NCI-H524 treated with DMSO at 0.1 percent for 48 hours (cell line): ENCODE measurements at places on chromosomes 6 and 20.

DNA sequence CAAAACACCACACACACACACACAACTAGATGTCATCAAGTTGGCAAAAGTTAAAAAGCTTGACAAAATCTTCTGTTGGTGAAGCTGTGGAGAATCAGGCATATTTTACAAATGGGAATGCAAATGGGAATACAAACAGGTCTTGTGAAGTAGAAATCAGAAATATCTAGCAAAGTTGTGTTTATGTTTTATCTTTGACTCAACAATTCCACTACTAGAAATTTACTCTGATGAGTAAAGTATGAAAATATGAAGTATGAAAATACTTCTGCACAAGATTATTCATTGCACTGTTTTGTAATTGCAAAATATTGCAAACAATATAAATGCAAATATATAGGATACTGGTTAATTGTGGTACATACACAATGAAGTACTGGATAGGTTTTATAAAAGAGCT is 1166.0 kb upstream of the GJE1 start:
- DNase-seq = no peak

- peak; percentile 16 for DNase-seq
Observed at GRCh38 chr6:151240791-151241642, 1.2 kb downstream of the AKAP12 start.

DNA sequence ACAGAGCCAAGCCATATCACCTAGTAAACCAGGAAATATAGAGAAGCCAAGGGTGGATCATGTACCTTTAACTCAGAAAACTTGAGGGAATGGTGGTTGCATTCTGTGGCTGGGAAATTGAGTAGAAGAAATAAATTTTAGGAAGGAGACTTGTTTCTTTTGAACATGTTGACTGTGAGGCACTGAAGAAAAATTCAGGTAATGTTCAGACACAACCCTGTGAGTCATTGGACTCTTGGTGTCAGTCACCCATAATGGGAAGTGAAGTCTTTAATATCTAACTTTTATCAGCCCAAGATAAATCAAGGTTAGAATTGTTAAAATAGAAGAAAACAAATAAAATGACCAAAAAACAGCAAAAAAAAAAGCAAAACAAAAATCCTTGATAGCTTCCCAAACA is 98.8 kb upstream of the GRIK2 start:
- no peak for DNase-seq

DNA sequence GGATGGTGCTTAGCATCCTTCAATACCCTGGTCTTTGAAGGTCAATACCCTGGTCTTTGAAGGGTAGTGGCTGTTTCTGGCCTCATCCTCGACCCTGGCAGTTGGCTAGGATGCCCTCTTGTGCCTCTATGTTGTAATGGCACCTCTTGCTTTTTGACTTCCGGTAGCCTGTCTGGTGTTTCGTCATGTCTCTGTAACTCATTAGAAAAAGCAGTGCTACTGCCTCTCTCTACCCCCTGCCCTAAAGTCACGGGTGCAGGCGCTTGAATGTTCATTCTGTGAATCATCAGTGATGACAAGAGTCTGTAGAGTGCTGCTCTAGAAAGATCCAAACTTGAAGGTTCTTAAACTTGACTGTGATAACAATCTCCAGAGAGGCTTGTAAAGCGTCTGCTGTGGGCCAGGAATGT is 28.3 kb downstream of the RSPO4 start:
- DNase-seq = no peak

DNA sequence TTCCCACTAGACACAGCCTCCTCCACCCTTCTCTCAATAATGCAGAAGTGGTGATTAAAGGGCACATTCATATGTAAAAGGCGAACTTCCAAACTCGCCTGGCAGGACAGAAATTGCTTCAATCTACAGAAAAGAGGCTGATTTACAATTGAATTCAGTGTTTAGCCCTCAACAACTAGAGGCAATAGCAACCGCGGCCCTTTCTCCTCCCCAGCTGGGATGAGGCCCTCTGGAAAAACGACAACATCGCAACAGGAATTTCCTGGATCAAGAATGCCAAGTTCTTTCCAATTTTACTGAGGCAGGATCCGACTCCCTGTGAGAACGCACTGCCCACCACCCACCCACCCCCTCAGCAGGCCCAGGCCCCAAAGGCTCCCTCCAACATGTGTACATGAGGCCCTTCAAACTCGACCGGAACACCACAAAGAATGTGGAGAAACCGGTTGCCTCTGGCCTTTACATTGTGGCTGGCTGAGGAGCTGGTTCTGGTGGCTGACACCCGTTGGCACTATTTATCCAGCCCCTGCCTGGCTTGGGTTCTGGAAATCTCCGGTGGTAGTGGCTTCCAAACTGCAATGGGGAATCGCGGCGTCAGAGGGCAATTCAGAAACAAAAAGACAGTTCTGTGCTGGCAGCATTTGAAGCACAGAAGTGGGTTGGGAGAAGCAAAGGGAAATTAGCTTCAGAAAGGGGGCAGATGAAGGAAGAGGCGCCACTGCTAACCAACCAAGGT is 36.8 kb downstream of the ZMYND8 start:
- DNase-seq = no peak

DNA sequence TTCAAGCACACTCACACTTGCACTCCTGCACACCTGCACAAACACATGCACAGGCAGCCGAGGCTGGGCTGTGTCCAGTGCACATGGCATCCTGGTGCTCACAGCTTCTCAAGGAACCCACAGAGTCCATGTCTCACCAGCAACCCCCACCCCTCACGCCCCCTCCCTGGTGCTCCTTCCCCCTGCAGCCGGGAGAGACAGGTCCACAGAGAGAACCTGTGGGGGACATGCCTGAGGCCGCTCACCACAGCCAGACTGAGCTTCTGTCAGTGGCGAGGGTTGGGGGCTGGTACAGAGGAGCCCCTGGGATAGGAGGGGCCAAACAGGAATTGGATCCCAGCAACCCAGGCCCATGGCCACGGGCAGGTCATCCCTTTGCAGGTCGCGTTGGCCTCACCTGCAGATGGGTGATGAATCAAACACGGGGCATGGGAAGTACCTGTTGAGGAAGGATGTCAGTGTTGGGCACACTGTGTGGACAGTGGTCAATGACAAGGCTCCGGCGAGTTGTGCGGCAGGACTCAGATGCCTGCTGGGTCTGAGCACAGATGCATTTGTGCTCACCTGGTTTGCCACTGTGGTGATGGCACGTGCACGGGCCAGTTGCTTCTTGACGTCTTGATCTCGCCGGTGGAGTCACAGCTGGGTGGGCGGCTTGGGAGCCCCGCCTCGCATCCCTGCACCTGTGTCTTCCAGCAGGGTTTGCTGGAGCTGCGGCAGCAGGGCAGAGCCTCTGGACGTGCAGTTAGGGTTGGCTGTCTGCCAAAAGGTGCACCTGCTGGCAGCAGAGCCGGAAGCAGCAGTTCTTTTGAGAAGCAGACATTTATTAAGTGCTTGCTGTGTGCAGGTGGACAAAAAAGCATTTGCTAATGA is 113.0 kb downstream of the ERMARD start:
- DNase-seq = peak; percentile 14
